ENCODE measurements at places on chromosomes 3 and 15.

- DNase-seq, result peak; percentile 32
These were observed 89.2 kb downstream of the TAMM41 start for GRCh38 chr3:11757441-11757875.

- DNase-seq, result peak; percentile 70
These were observed 38.8 kb upstream of the BNC1 start for GRCh38 chr15:83323296-83323711.

DNA sequence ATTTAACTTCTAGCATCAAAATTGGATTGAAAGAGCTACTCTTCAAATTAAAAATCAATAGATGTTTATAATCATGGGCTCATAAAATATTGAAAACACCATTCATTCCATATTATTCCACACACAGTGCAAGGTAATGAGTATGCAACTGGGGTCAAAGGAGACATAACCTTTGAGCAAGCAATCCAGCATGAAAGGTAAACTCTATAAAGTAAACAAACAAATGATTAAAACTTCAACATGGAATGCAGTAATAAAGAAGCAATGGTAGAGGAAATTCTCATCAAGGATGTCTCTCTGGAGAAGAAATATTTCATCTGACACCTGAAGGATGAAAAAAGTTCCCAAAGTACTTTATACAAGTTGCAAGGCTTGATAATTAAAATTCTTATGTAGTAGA, 25.8 kb downstream of the MECOM start:
- no peak for DNase-seq

- no peak for DNase-seq
These were observed 514.6 kb upstream of the CNTN3 start for GRCh38 chr3:75129101-75129500.

GRCh38 chr3:186849374-186849975, 7.0 kb downstream of the ADIPOQ start:
- peak; percentile 80 for DNase-seq

GRCh38 chr15:32918547-32918946, 200.7 kb downstream of the GREM1 start:
- no peak for DNase-seq

GRCh38 chr3:134105876-134106556, 76.3 kb upstream of the SLCO2A1 start:
- no peak for DNase-seq

DNA sequence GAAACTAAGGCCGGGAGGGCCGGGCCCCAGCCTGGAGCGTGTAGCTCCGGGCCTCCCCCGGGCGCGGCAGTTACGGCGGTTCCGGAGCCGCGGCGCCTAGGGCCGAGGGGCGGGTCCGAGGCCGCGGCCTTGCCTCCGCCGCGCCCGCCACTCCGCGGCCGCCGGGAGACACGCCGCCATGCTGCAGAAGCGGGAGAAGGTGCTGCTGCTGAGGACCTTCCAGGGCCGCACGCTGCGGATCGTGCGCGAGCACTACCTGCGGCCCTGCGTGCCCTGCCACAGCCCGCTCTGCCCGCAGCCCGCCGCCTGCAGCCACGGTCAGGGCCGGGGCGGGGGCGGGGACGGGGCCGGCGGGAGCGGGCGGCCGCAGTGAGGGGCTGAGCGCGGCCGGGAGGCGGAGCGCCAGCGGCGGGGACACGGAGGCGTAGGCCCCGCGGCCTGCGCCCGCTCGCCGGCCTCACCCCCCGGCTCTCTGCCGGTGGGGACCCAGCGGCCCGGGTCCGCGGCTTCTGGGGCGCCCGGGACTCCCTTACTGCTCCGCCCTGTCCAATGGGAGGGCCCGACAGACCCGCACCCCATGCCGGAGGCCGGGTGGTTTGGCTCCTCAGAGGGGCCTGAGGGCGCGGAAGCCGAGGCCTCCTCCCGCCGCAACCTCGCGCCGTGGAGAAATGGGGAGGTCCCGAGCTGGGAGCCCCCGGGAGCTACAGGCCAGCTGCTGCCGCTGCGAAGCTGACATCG, at the start of gene DIS3L:
Gene DIS3L (plus strand): TSS at position 150 of the 738 bp plus-strand sequence. CDS start 29 bp downstream, at position 179.
- DNase-seq, result peak; percentile 55

DNA sequence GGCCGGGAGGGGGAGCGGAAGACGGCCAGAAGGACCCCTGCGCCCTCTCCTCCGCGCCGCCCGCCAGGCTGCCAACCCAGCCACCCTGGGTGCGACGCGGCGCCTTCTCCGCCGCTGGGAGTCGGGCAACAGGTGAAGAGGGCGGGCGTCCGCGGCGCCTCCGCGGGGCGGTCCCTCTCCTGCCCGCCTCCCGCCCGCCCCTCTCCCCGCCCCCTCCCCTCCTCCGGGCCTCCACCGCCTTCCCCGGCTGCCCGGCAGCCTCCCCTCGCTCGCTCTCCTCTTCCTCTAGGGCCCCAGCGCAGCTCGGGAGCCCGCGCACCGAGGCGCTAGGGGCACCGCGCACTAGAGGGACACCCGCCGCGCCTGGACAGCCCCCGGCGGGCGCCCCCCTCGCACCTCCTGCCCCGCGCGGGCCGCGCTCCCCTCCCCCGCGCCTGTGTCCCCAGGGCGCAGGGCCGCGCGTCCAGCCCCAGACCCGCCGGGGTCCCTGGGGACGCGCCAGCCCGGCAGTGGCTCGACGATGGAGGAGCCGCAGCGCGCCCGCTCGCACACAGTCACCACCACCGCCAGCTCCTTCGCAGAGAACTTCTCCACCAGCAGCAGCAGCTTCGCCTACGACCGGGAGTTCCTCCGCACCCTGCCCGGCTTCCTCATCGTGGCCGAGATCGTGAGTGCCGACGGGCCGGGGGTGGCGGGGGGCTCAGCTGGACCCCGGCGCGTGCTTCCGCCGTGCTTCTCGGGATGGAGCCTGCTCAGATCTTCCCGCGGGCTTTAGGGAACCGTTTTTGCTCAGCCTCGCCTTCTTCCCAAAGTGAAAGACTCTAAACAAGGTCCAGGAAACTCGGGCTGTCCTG, at the start of gene CMTM8:
Gene CMTM8 (plus strand): TSS at position 228 of the 854 bp plus-strand sequence. CDS start 293 bp downstream, at position 521.
- DNase-seq, result peak; percentile 77

- no peak for DNase-seq
These were observed 7.3 kb downstream of the FAM131A start for GRCh38 chr3:184344579-184345316.

GRCh38 chr15:73108676-73109075, 56.4 kb downstream of the NEO1 start:
- DNase-seq, result no peak

- no peak for DNase-seq
These were observed 44.6 kb downstream of the ZIC4 start for GRCh38 chr3:147361454-147362420.

GRCh38 chr15:38555686-38556334, 8.8 kb downstream of the RASGRP1 start:
- no peak for DNase-seq

DNA sequence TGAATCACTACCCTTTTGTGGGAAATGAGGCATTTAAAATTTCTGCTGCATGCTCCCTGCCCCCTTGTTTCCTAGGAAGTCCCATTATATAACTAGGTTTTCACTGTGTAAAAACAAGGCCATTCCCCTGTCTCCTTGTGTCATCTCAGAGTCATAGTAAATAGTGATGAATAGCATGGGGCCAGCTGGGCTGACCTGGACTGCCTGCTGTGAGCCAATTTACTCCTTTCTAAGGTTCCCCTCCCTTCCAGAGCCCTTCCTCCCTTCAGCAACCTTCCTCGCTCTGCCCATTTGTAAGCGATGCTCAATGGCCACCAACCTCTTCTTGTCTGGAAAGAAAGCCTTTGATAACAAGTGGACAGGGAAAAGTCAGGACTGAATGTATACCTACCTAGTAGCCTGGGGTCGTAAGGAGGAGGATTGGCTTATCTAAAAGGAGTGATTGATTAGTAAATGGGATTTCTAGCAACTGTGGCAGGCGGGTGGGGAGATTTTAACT, 11.7 kb downstream of the ITGA11 start:
- no peak for DNase-seq

DNA sequence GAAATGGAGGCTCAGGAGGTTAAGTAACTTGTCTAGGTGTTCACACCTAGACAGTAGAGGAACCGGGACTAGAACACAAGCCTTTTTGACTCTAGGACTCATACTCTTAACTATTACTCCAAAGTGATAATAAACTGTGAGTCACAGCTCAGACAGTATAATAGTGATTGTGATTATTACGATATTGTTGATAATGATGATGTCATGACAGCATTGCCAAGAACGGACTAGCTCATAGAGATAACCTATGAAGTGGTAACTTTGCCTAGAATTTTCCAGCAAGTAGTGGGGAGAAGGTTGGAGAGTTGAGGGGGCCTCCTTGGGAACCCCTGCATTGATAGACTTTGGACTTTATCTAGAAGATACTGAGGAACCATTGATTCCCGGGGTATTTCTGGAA, 34.0 kb downstream of the STARD5 start:
- DNase-seq, result no peak

DNA sequence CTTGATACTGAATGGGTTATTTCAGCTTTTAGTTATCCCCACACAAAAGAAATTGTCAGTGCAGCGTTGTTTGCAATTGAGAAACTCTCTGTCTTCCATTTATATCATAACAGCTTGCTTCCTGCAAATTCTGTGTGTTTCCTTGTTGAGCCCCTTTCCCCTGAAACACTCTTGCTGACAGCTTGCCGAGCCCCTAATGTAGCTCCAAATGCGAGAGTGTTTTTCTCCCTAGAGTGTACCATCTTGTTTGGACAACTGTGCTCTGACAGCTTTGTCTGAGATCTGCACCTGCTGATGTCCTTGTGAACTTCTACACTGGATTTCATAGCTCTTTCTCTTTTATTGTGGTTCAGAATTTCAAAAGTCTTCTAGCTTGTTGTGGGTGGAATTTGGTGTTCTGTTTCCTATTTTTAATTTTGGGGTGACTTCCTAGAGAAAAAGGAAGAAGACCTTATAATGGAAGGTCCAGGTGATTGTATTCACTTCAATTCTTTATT, 343.5 kb downstream of the PDCD6IP start:
- no peak for DNase-seq

GRCh38 chr3:55654123-55654760, 167.1 kb upstream of the WNT5A start:
- DNase-seq, result no peak

GRCh38 chr3:155995525-155996370, 124.6 kb upstream of the KCNAB1 start:
- DNase-seq, result peak; percentile 75

DNA sequence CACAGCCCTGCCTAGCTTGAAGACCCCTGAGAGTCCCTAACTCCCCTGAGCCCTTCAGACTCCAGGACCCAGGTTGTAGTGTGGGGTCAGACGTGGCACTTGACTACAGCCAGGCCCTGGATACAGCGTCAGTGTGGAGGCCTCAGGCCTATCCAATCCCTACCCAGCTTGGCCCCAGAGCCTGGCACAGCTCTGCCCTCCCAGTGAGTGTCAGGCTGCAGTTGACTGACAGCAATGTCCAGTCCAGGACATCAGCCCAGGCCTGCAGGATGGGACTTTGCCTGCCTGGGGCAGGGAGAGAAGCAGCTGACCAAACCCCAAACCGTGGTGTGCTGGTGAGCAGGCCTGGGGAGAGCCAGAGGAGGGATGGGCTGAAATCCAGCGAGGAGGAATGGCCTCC, 27.3 kb downstream of the KLF13 start:
- DNase-seq, result no peak

DNA sequence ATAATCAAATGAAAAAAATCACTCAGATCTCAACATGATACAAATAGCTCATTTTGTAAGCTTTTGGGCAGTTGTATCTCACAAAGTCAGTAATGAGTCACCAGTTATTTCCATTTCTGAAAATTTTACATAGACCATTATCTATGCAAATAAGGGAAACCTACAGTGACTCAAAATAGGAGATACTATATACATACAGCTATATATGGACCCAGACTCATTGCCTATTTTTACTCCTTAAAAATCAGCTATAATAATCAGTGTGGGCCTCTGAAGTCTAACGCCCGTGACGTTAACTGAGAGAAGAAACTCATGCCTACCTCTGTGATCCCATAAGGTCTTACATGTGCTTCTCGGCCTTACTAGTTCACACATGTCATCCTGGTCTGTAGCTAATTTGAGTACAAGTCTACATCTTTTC, 31.6 kb downstream of the LRIG1 start:
- no peak for DNase-seq

- no peak for DNase-seq
These were observed 60.4 kb upstream of the SLC2A2 start for GRCh38 chr3:171086914-171087313.

GRCh38 chr3:121913305-121913990, 19.2 kb downstream of the SLC15A2 start:
- no peak for DNase-seq

DNA sequence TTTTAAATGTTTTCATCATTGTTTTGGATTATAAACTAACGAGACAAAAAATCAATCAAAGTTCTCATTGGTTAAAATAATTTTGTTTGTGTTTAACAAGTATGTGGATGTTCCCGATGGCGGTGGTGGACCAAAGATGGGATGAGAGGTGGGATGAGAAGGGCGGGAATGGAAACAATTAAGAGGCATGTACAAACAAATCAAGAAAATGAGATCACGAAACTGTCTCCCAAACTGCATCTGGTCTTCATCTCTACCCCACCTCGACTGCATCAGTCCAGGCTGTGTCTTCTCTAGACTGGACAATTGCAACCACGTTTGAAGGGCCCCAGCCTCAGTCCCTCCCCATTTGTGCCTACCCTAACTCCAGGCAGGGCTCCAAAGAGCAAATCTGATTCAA, 56.1 kb downstream of the SLC12A8 start:
- DNase-seq, result no peak

DNA sequence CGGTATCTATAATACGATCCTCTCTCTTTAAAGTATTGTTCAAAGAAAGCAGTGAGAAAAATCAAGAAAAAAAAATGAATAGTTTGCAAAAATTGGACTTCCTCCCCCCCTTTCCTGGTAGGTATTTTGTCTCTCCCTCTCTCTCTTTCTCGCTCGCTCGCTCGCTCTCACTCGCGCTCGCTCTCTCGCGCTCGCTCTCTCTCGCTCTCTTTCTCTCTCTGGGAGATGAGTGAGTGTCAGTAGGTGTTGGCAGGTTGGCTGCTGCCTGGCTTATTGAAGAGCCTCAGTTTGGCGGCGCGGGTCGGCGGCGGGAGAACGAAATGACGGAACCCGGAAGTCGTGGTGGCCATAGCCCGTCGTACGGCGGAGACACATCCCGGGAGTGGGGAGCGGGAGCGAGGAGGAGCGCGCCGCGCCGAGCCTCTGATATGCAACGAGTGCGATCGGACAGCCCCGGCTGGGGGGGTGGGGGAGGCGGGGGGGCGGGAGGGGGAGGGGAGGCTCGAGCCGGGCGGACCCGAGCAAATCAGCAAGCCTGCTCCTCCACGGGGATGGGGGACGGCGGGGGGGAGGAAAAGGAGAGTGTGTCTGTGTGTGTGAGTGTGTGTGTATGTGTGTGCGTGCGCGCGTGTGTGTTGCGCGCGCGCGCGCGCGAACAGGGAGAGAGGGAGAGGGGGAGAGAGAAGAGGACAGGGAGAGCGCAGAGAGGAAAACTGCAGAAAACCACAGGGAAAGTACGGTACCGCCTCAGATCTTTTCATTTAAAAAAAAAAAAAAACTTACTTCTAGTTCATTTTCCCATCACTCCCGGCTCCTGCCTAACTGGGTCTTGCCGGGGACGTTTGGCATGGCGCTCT, at the start of gene MEIS2:
Gene MEIS2 (minus strand): TSS at position 441 of the 857 bp plus-strand sequence. CDS start 1,083 bp downstream, outside the sequence.
- DNase-seq, result peak; percentile 81

- no peak for DNase-seq
These were observed 55.2 kb upstream of the KLHL25 start for GRCh38 chr15:85849946-85850345.
